SW 1271 (cell line): ENCODE measurements at places on chromosomes 16 and 17.
A peak's percentile ranks its signal among the peaks of the same experiment; 100 is the strongest.

GRCh38 chr16:12480286-12480685 lies 323.4 kb downstream of the CPPED1 start:
- DNase-seq: no peak

GRCh38 chr16:12390074-12390605 lies 413.5 kb downstream of the CPPED1 start:
- no peak for DNase-seq

GRCh38 chr17:27351759-27352158 lies 57.8 kb downstream of the WSB1 start:
- DNase-seq: no peak

DNA sequence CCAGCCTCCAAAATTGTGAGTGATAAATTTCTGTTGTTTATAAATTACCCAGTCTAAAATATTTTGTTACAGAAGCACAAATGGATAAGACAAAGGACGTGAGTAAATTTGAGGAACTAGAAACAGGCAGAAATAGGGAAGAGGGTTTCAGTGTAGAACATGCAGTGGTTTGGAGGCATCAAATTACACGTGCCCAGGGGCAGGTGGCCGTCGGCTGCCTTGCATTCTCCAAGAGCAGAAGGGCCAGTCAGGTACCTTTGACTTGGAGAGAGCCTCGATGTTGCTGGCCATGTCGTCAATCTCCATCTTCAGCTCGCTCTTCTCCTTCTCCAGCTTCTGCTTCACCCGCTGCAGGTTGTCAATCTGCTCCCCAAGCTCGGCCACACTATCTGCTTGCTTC lies 54.3 kb downstream of the MYH13 start:
- no peak for DNase-seq

- no peak for DNase-seq
Observed at GRCh38 chr16:89120921-89121351, 27.3 kb downstream of the ACSF3 start.

GRCh38 chr16:27867122-27868110 lies 196.1 kb downstream of the GSG1L start:
- DNase-seq: peak; percentile 46

DNA sequence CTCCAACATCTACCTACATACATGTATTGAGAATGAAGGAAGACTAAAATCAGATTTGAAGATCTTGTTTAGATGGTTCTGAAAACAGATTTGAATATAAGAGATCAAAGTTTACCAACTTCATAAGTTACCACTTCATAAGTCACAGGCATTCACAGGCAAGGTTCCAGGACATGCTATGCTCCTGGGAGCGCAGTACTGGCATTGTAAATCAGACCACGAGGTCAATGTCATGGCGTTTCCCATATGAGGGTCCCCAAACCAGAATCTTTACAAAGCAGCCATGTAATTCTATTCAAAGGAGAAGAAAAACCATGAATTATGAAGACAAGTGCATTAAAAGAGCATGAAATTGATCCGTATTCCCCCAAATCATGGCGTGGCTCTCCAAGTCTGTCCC lies 3.0 kb downstream of the CDH11 start:
- no peak for DNase-seq

DNA sequence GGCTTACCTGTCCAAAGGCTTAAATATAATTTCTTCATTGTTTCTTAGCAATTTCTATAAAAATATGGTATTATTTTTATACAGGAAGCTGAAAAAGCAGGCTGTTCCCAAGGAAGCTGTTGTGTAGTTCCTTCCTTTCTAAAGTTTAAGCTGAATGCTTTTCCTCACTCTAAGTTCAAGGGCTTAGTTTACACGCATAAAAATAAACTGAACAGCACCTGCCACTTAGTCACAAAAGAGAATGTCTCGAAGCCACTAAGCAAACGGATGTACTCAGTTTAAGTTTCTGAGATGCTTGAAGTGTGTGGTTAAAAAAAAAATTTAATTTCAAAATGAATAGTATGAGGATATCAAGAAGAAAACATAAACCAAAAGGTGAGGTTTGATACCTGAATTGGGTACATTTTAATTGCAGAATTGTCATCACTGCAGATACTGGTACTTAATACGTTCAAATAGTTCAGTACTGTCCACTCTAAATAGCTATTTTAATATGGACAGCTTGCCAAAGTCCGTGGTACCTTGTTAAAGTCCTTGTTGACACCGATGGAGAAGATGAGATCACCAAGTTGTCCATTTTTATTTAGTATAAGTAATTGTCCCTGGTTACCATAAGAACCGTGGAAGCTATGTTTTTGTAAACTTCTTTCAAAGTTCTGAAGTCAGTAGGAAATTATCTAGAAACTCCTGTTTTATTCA lies 38.1 kb downstream of the MRTFB start:
- no peak for DNase-seq

- DNase-seq: no peak
Observed at GRCh38 chr16:84975066-84975465, 36.3 kb downstream of the ZDHHC7 start.

DNA sequence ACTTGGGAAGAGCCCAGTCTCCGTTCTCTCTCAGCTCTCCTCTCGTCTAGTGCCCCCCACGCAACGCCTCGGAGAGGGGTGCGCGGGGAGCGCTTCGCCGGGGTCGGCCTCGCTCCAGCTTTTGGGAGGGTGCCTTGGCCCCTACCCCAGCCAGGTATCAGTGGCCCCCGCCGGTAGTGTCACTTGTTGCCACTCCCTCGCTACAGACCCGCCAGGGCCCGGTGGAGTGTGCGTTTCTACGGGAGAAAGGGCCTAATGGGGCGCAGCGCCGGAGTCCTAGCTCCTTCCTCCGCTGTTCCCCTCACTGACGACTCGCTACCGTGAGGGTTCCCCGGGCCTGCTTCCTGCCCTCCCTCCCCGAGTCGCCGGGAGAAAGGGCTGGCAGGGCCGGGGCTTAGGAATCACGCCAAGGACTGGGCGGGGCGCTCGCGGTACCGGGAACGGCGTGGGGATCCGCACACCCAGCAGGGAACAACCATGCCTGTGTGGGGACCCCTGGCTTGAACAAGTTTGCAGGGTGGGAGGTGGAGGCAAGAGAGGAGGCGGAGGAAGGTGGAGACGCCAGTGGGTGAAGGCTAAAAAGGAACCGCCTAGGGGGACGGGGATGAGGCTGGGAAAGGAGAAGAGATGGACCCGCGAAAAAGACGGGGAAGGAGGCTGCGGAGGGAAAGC lies 997 bp upstream of the CDH11 start:
- DNase-seq: no peak

DNA sequence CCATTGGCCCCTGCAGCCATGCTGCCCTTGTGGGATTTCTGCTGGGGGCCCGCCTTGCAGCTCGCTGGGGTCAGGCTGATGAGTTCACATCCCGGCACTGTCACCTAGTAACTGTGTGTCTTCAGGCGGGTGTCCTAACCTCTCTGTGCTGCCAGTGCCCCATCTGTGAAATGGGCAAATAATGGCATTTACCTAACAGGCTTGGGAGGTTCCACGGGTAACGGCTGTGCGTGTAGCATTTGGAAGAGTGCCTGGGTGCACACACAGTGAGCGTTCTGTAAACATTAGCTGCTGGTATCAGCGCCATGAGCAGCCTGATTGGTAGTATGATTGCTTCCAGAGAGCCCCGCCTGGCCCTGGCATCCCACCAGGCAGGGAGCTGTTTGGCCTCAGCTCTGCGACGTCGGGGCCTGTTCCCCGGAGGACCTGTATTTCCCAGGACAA lies 167.3 kb upstream of the GSE1 start:
- DNase-seq: no peak

DNA sequence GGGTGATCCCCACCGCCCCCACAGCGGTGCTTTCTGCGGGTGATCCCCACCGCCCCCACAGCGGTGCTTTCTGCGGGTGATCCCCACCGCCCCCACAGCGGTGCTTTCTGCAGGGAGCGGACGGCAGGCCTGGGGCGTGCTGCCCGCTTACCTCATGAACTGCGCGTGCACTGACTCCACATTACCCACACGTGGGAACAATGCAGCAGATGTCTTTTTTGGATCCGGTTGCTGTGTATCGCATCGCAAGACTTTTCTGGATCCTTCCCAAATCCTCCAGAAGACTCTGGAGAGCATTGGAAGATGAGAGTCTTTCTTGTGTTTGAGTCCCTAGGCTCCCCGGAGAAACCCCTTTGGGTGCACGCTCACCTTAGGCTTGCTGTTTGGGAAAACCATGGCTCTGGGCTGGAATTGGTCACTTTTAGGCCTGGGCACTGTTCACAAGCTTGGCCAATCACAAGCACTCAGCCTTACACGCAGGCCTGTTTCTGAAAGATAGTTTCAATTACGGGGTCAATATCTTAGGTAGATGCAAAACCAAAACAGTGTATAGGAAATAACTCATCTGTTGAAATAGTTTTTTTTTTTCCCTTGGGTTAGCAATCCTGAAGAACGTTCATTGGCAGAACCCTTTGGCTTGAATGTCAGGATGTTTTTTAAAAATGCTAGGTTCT lies 201.8 kb downstream of the RPTOR start:
- no peak for DNase-seq

GRCh38 chr17:2172999-2173398 lies 118.1 kb downstream of the HIC1 start:
- DNase-seq: no peak

DNA sequence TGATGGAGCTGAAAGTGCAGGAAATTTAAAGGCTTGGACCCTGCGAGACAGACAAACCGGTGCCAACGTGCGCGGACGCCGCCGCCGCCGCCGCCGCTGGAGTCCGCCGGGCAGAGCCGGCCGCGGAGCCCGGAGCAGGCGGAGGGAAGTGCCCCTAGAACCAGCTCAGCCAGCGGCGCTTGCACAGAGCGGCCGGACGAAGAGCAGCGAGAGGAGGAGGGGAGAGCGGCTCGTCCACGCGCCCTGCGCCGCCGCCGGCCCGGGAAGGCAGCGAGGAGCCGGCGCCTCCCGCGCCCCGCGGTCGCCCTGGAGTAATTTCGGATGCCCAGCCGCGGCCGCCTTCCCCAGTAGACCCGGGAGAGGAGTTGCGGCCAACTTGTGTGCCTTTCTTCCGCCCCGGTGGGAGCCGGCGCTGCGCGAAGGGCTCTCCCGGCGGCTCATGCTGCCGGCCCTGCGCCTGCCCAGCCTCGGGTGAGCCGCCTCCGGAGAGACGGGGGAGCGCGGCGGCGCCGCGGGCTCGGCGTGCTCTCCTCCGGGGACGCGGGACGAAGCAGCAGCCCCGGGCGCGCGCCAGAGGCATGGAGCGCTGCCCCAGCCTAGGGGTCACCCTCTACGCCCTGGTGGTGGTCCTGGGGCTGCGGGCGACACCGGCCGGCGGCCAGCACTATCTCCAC lies at the start of gene NOG:
TSS of gene NOG (plus strand) at position 54 of the 674 bp plus-strand sequence. CDS start at position 579, 525 bp downstream.
- no peak for DNase-seq

- no peak for DNase-seq
Observed at GRCh38 chr16:48632137-48632774, 22.3 kb upstream of the N4BP1 start.

DNA sequence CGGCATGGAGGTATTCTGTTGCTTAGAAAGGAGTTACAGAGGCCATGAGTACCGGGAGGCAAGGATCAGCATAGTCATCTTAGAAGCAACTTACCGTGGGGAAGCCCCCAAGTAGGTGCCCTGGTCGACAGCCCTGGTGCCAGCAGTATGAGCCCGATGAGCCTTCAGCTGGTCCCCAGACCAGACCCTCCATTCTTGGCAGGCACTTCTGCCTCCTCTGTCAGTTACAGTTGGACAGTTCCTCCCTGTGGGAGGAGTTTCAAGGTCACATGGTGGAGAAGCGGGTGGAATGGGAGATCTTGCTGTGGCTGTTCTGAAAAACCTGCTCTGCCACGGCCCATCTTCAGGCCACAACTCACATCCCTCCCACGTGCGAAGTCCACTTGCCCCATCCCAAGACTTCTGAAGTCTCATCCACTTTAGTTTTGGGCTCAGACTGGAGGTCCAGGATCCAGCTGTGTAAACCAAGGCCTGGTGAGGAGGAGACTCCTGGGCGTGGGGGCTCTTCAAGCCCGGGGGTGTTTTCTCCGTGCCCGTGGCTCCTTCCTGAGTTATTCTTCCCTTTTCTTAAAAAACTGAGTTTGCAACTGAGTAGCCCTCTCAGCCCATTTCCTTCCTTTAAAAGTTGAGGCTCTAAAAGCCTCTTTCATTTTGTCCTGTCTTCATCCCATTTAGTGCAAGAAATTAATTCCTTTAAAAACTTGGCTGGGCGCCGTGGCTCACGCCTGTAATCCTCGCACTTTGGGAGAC lies 133.5 kb downstream of the SEC14L1 start:
- no peak for DNase-seq

GRCh38 chr17:20982589-20983358 lies 60.0 kb downstream of the USP22 start:
- DNase-seq: no peak

- DNase-seq: no peak
Observed at GRCh38 chr17:55709984-55710383, 12.7 kb downstream of the TMEM100 start.

GRCh38 chr17:30238387-30239088 lies 3.0 kb upstream of the SLC6A4 start:
- no peak for DNase-seq

- no peak for DNase-seq
Observed at GRCh38 chr16:55508271-55508921, 476 bp upstream of the LPCAT2 start.

- no peak for DNase-seq
Observed at GRCh38 chr17:72185564-72185963, 64.7 kb downstream of the SOX9 start.

GRCh38 chr16:29736764-29737163 lies 9.0 kb downstream of the C16orf54 start:
- no peak for DNase-seq

DNA sequence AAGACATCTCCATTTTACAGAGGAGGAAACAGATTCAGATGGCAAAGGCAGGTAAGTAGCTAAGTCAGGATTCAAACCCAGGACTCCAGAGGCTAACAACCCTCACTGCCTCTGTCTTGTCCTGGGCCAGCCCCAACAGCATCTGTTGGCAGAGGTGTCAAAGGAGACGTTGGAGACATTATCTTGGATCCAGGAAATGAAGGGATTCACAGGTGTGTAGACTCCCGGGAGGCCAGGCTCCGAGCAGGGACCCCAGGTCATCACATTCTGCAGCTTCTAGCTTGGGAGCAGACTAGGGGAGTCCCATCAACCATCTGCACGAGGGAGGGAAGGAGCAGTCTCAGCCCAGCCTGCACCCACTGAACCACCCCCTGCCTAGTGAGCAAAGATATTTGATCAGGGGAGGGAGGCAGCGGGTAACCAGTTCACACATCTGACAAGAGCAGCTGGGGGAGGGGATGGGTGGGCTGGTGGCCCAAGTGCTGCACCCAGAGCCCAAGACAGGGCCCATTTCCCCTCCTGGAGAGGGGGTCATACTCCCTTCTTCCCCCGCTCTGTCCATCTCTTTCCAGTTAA lies 1.0 kb upstream of the B9D1 start:
- DNase-seq: no peak

- no peak for DNase-seq
Observed at GRCh38 chr17:68314916-68315535, 23.7 kb downstream of the ARSG start.

GRCh38 chr17:828761-829160 lies 46.6 kb downstream of the MRM3 start:
- DNase-seq: no peak

GRCh38 chr16:26752166-26752565 lies 314.6 kb upstream of the C16orf82 start:
- no peak for DNase-seq

- DNase-seq: no peak
Observed at GRCh38 chr17:76953946-76954345, 85.7 kb downstream of the MGAT5B start.

- DNase-seq: peak; percentile 69
Observed at GRCh38 chr16:19113577-19114358, at the start of gene ITPRIPL2. Gene ITPRIPL2, plus strand, starts transcription at chr16:19113964. Its CDS starts 498 bp downstream, at chr16:19114462.
